SK-N-SH (cell line): ENCODE measurements at places on chromosomes 4 and X. TPM values are rescaled to one million over a fixed set of nuclear protein-coding genes. Genes with fewer than 3 reads are reported as not detected.

The PNMA6F gene
- polyA plus RNA-seq = not detected in 2 replicates

- no peaks in the 10 kb centered on the region for H3K36me3 ChIP-seq
- H3K4me3 ChIP-seq = no peak overlapping the region
- H3K27ac ChIP-seq = no peak overlapping the region
- H3K4me1 ChIP-seq = no peaks in the 10 kb centered on the region
- DNase-seq = no peak
- peaks cover 26% of the 10 kb centered on the region for H3K27me3 ChIP-seq
These were observed 4.5 kb downstream of the PRRG3 start for GRCh38 chrX:151699746-151700145.

The FRMPD4 gene
- polyA plus RNA-seq = 0.02 TPM in 1 of 2 replicates, not detected in the other

DNA sequence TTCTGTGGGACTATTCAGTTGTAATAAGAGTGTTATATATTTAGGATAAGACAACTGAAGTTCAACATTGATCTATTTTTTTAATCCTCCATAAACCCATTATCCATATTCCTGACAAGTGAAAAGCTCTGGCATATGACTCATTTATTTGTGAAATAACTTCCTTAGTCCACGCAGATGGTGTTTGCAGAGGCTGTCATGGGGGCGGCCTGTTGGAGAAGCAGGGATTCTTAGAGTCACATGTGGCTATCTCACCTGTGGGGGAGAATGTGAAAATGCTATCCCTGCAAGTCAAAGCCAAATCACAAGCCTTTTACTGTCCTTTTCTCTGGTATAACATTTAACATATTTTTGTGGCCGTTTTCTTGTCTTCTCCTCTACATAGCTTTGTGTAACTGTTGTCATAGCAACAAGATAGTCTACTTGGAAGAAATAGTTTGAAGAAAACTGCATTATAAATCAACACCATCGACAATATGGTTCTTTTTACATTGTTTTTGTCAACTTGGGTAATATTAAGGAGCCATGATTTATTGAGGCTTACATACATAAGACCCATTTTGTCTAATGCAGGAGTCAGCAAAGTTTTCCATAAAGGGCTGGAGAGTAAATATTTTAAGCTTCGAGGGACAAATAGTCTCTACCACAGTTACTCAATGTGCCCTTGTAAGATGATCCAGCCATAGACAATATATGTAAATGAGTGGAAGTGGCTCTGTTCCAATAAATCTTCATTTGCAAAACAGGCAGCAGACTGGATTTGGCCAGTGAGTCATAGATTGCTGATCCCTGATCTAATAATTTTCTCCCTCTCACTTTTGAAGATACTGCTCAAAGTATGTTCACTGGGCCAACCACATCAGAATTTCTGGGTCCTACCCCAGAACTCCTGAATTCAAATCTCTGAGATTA is 395.0 kb downstream of the DTHD1 start:
- no peak overlapping the region for H3K4me3 ChIP-seq
- H3K27me3 ChIP-seq = no peaks in the 10 kb centered on the region
- no peaks in the 10 kb centered on the region for H3K36me3 ChIP-seq
- no peaks in the 10 kb centered on the region for H3K4me1 ChIP-seq

The ABCG2 gene
- 0.02 and 0.05 TPM in 2 replicates for polyA plus RNA-seq

GRCh38 chr4:26763648-26764047 is 97.0 kb upstream of the STIM2 start:
- H3K27ac ChIP-seq = no peak overlapping the region
- H3K27me3 ChIP-seq = no peaks in the 10 kb centered on the region
- peaks cover 5% of the 10 kb centered on the region for H3K36me3 ChIP-seq

The AKAP17A gene
- 38.7 and 43.8 TPM in 2 replicates for polyA plus RNA-seq

- no peak overlapping the region for H3K4me3 ChIP-seq
- H3K4me1 ChIP-seq = no peaks in the 10 kb centered on the region
- no peaks in the 10 kb centered on the region for H3K27me3 ChIP-seq
- no peak for DNase-seq
These were observed 293.0 kb upstream of the CLNK start for GRCh38 chr4:10977534-10977933.

The AFF2 gene
- polyA plus RNA-seq = not detected in 2 replicates

GRCh38 chr4:17065821-17066220 is 167.4 kb upstream of the LDB2 start:
- no peak overlapping the region for H3K4me3 ChIP-seq
- H3K4me1 ChIP-seq = no peaks in the 10 kb centered on the region; the same call in none of the 2 replicates
- H3K27me3 ChIP-seq = no peaks in the 10 kb centered on the region
- no peak for DNase-seq
- peak overlapping the region; percentile 88 for H3K27ac ChIP-seq

The KCTD8 gene
- not detected in 2 replicates for polyA plus RNA-seq

GRCh38 chr4:139528377-139529005 is 27.5 kb downstream of the SETD7 start:
- H3K27me3 ChIP-seq = no peaks in the 10 kb centered on the region
- peaks cover 3% of the 10 kb centered on the region; the same call in 1 of the 2 replicates for H3K4me1 ChIP-seq
- no peak overlapping the region for H3K27ac ChIP-seq
- H3K36me3 ChIP-seq = peaks cover 26% of the 10 kb centered on the region
- H3K4me3 ChIP-seq = no peak overlapping the region

DNA sequence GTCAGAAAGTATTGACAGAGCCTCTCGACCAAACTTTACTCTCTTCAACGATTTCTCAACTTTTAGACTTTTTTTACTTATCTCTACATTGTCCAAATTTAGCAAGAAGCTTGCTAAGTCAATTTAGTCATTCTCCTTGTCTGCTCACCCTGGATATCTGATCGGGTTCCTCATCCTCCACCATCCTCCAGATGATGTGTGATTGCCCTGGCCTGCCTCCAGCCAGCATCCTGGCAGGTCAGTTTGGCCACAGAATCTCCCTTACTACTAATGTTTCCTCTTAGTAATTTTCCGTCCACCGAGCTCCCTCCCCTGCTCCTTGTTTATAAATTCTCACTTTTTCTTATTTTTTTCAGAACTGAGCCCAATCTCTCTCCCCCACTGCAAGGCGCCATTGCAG is 167.9 kb upstream of the ZFP42 start:
- no peaks in the 10 kb centered on the region for H3K4me1 ChIP-seq
- H3K4me3 ChIP-seq = no peak overlapping the region
- H3K27ac ChIP-seq = no peak overlapping the region
- DNase-seq = no peak
- no peaks in the 10 kb centered on the region for H3K36me3 ChIP-seq

DNA sequence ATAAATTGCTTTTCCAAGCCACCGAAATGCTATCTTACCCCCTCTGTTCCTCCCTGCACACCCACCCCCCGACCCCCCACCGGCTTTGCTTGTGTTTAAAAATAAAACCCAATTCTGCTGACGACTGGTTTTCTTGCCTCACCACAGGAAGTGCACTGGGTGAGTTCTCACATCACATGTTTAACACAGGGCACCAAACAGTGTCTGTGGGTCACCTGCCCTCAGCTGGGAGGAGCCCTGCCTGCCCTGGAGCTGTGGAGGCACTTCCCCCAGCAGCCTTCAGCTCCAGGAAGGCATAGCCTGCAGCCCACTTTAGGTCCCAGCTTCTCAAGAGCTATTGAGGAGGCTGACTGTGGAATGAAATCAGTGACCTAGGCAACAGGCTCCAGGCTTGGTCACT is 8.8 kb downstream of the TMEM255A start:
- no peaks in the 10 kb centered on the region for H3K4me1 ChIP-seq
- H3K27me3 ChIP-seq = peaks cover 16% of the 10 kb centered on the region; the same call in 1 of the 2 replicates
- no peak overlapping the region for H3K27ac ChIP-seq
- H3K36me3 ChIP-seq = no peaks in the 10 kb centered on the region

The CXCL5 gene
- polyA plus RNA-seq = 0.02 and 0.03 TPM in 2 replicates

- no peak for DNase-seq
- H3K36me3 ChIP-seq = no peaks in the 10 kb centered on the region
- H3K27ac ChIP-seq = no peak overlapping the region
- H3K4me3 ChIP-seq = no peak overlapping the region
These were observed 125.5 kb downstream of the GPC3 start for GRCh38 chrX:133859860-133860259.

GRCh38 chr4:4386736-4387392 is at the start of gene NSG1:
NSG1 (plus strand) TSS chr4:4387102; CDS start chr4:4387630, 528 bp downstream.
- no peak for DNase-seq
- no peaks in the 10 kb centered on the region for H3K4me1 ChIP-seq

The CSAG3 gene
- polyA plus RNA-seq = 72.2 and 115 TPM in 2 replicates

GRCh38 chrX:46262304-46262703 is 282.9 kb downstream of the ZNF674 start:
- no peaks in the 10 kb centered on the region; the same call in 1 of the 2 replicates for H3K4me1 ChIP-seq
- H3K27me3 ChIP-seq = no peaks in the 10 kb centered on the region; the same call in 1 of the 2 replicates
- no peaks in the 10 kb centered on the region for H3K36me3 ChIP-seq
- H3K27ac ChIP-seq = no peak overlapping the region
- H3K4me3 ChIP-seq = no peak overlapping the region

GRCh38 chr4:37648084-37648817 is 37.9 kb downstream of the RELL1 start:
- no peak overlapping the region for H3K4me3 ChIP-seq
- H3K27me3 ChIP-seq = no peaks in the 10 kb centered on the region
- peaks cover 10% of the 10 kb centered on the region for H3K36me3 ChIP-seq
- DNase-seq = no peak
- peaks cover 5% of the 10 kb centered on the region; the same call in 1 of the 2 replicates for H3K4me1 ChIP-seq
- no peak overlapping the region for H3K27ac ChIP-seq

The MND1 gene
- polyA plus RNA-seq = 1.3 and 2.4 TPM in 2 replicates

DNA sequence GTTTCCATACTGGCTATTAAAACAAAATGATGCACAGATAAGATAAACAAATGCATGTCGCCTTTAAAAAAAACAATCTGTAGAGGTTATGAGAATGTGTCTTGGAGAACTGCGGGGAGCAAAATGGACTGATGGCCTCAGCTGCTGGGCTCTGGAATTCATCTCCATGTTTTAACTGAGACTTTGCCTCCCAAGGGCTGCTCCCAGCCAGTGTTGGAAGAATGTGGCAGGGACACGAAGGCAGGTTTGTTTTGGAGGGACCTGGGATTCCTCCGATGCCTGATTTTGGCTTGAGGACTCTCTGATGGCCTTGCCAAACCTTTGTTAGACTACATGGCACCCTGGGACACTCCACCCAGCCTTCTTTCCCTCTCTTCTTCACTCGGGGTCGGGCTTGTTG is 83.5 kb upstream of the AP1S2 start:
- H3K27me3 ChIP-seq = no peaks in the 10 kb centered on the region
- no peak overlapping the region for H3K27ac ChIP-seq
- H3K4me1 ChIP-seq = no peaks in the 10 kb centered on the region
- no peak for DNase-seq
- no peaks in the 10 kb centered on the region for H3K36me3 ChIP-seq

The SYTL5 gene
- polyA plus RNA-seq = 0.74 and 0.84 TPM in 2 replicates

DNA sequence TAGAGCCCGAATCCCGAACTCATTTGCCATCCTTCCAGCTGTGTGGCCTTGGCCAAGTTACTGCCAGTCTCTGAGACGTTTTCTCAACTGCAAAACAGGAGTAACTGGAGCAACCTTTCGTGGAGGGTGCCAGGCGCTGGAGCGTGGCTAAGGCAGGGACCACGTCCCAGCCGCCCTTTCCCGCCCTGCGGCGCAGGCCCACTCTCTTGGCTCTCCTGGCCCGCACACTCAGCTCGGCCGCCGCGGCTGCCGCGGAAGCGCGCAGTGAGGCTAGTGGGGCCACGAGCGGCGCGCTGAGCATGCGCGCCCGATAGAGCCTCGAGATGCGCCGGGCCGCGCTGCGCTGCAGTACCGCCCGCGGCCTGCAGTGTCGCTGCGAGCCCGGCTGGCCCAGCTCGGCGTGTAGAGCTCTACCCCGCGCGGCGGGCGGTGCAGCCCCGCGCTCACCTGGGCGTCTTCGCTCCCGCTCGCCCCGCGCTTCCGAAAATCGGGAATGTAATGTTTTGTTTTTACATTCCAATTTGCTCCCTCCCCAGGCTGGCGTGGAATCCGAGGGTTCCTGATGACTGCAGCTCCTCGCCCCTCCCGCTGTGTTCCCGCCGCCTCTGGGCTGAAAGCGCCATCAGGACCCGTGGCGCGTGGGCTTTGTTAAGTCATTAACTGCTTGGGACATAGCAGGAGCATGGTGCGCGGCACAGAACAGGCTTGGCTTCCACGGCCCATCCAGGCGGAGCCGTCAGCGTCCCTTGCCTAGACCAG is 4.0 kb upstream of the ZNF518B start:
- H3K36me3 ChIP-seq = no peaks in the 10 kb centered on the region
- no peak overlapping the region for H3K27ac ChIP-seq
- H3K27me3 ChIP-seq = no peaks in the 10 kb centered on the region; the same call in 1 of the 2 replicates

DNA sequence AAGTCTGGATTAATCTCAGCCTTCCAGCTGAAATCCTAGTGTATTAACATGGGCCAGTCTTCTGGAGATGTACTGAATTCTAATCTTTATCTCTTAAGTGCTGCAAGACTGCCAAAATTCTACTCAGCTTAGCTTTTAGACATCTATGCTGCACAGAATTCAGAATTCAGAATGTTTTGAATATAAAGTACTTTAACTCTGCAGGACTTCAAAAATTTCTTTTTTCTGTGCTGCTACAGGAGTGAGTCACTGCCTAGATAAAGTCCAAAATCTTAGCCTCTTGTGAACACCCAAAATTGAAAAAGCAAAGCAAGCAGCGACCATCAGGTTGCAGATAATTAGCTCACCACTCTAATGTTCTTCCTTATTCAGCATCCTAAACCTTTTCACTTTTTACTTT is 1092.6 kb upstream of the PCDH10 start:
- no peaks in the 10 kb centered on the region for H3K36me3 ChIP-seq
- H3K4me1 ChIP-seq = no peaks in the 10 kb centered on the region
- DNase-seq = no peak

- no peaks in the 10 kb centered on the region for H3K36me3 ChIP-seq
- DNase-seq = no peak
- no peaks in the 10 kb centered on the region for H3K4me1 ChIP-seq
- no peaks in the 10 kb centered on the region; the same call in 1 of the 2 replicates for H3K27me3 ChIP-seq
- no peak overlapping the region for H3K27ac ChIP-seq
These were observed 108.1 kb upstream of the TRPC5 start for GRCh38 chrX:112190646-112191045.

The TCP11X1 gene
- polyA plus RNA-seq = not detected in 2 replicates

The VSIG1 gene
- polyA plus RNA-seq = not detected in 2 replicates

DNA sequence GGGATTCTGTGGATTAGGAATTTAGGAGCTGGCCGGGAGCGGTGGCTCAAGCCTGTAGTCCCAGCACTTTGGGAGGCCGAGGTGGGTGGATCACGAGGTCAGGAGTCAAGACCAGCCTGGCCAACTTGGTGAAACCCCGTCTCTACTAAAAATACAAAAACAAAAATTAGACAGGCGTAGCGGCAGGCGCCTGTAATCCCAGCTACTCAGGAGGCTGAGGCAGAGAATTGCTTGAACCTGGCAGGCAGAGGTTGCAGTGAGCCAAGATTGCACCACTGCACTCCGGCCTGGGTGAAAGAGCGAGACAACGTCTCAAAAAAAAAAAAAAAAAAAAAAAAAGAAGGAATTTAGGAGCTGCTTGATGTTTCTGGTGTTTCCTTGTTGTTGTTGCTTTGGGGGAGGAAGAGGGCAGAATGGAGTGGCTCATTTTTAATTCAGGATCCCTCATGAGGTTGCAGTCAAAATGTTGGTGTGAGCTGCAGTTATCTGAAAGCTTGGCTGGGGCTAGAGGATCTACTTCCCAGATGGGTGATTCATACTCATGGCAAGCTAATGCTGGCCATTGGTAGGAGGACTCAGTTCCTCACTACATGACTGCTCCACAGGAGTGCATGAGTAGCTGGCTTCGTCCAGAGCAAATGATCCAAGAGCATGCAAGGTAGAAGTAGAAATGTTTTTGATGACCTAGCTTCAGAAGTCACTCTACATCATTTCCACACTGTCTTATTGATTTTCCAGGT is 26.5 kb upstream of the JADE1 start:
- H3K27ac ChIP-seq = no peak overlapping the region
- DNase-seq = no peak
- H3K36me3 ChIP-seq = no peaks in the 10 kb centered on the region

The LUZP4 gene
- polyA plus RNA-seq = not detected in 2 replicates

- H3K27me3 ChIP-seq = no peaks in the 10 kb centered on the region
- H3K4me3 ChIP-seq = no peak overlapping the region
- no peak for DNase-seq
- H3K36me3 ChIP-seq = no peaks in the 10 kb centered on the region
These were observed 212.4 kb downstream of the PCDH7 start for GRCh38 chr4:30932581-30932980.

GRCh38 chr4:128456171-128456570 is 168.6 kb upstream of the PGRMC2 start:
- H3K27ac ChIP-seq = no peak overlapping the region
- peaks cover 19% of the 10 kb centered on the region for H3K4me1 ChIP-seq
